DMS 273 treated with DMSO at 0.1 percent for 48 hours (cell line): ENCODE measurements at places on chromosomes 13 and 19.

- DNase-seq: no peak
These were observed 70.4 kb downstream of the CDK8 start for GRCh38 chr13:26324294-26324693.

- DNase-seq: no peak
These were observed 276.4 kb downstream of the KLF5 start for GRCh38 chr13:73335210-73335609.

DNA sequence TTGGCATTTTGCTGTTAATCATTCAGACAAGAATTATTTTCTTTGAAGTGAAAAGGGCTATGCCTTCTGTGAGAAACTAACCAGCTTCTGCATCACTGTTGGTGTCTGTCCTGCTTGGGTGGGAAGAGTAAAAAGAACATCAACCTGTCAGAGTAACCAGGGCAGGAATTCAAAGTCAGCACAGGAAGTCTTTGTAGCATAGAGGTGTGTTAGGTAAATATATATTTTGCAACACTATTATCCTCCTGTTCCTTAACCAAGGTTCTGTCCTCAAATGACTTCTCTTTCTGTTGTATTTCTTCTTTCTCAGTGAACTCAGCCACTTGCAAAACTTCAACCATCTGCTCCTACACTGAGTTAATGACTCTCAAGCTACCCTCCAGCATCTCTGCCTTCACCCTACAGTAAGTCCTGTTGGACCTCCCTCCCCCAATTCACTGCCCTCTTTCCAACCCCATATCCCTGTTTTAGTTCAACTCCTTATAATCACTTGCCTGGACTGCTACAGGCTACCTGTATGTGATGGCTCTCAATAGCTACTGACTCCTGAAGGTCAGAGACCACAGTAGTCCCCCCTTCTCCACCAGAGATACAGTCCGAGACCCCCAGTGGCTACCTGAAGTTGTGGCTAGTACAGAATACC is 49.9 kb downstream of the SMAD9 start:
- DNase-seq: peak; percentile 18

DNA sequence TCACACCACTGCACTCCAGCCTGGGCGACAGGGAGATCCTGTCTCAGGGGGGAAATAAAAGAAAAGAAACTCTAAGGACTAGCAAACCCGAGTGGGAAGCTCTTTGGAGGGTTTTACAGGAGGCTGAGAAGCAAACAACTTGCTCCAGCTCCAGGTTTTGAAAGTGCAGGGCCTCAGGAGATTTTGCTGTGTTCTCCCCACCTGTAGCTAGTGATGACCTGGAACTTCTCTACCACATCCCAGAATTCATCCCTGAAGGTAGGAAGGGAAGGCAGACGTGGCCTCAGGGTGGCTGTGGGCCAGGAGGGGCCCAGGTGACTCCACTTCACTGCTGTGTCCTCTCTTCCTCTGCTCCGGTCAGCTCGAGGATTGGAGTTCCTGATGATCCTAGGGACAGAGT is 16.3 kb upstream of the PSMD8 start:
- DNase-seq: no peak

DNA sequence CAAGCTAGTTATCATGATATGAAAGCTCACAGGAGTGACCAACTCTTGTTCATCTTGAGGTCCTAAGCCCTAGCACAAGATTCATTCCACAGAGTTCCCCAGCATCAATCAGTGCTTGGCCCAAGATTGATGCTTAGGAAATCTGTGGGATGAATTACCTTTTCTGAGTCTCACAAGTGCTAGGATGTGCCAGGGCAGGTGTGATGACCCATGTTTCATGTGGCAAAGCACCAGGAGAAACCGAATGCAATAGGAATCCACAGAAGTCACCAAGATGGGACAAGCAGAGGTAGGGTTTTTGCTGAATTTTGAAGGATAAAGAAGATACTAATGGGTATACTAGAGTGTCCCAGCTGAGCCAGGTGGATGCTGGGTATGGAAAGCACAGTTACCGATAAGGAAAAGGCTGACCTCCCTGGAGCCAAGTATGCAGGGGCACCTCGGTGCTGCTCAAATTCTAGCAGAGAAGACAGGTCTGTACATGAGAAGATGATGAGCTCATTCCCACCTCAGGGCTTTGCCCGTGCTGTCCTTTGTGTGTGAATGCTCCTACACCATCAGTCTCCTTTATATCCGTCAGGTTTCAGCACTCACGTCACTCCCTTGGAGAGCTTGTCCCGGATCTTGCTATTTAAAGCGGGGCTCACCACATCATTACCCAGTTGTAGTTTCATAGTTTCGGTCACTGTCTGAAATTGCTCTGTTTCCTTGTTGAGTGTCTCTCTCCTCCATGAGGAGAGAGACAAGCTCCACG is 168.9 kb upstream of the TSC22D1 start:
- no peak for DNase-seq

GRCh38 chr13:97295283-97296182 is 73.4 kb downstream of the MBNL2 start:
- DNase-seq: no peak

DNA sequence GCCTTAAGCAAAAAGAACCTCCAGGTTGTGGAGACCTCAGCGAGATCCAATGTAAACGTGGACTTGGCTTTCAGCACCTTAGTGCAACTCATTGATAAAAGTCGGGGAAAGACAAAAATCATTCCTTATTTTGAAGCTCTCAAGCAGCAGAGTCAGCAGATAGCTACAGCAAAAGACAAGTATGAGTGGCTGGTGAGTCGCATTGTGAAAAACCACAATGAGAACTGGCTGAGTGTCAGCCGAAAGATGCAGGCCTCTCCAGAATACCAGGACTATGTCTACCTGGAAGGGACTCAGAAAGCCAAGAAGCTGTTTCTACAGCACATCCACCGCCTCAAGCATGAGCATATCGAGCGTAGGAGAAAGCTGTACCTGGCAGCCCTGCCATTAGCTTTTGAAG is 58.5 kb downstream of the ARHGAP35 start:
- no peak for DNase-seq

DNA sequence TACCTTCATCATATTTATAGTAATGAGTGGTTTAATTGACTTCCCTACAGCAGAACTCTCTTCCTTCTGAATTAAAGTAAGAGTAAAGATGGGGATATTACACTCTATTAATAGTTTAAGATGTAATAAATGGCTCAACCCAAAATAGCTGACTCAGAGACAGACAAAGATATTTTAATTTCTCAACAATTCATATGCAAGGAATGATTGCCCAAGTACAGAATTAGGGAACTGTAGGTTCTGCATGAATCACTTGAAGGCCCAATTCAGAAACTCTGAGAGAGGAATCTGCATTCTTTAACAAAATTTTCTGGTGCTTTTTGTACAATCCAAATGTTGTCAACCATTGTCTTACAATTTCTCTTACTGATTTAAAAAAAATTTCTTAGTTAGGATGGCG is 42.9 kb upstream of the PCDH9 start:
- no peak for DNase-seq

DNA sequence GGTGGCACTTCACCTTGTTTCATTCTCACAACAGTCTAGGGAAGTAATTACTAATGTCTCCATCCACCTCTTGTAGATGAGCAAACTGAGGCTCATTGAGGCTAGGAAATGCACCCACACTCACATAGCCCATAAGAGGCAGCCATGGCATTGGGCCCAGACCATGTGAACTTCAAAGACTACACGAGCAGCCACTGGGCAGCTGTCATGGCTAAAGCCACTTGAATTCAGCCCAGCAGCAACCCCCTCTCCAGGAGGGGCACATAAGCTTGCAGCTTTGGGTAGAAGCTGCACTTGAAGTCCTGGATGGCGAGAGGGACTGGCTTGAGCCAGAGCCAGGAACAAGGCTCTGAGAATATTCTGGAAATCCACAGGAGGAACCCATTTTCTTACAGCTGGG is 13.4 kb downstream of the ALOX5AP start:
- DNase-seq: no peak

DNA sequence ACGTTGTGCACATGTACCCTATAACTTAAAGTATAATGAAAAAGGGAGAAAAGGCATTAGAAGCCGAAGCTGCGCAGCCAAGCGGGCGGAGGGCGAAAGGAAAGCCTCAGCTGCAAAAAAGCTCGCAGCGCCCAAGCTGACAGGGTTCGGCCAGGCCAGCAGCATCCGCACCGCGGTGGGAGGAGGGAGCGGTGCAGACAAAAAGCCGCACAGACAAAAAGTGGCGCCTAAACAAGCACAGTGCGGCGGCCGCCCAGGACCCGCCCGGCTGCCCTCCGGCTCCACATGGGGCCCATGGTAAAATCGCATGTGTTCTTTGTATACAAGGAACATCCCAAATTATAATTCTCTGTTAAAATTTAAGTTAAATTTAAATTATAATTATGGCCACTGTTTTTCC is 42.4 kb downstream of the PSG3 start:
- DNase-seq: no peak

DNA sequence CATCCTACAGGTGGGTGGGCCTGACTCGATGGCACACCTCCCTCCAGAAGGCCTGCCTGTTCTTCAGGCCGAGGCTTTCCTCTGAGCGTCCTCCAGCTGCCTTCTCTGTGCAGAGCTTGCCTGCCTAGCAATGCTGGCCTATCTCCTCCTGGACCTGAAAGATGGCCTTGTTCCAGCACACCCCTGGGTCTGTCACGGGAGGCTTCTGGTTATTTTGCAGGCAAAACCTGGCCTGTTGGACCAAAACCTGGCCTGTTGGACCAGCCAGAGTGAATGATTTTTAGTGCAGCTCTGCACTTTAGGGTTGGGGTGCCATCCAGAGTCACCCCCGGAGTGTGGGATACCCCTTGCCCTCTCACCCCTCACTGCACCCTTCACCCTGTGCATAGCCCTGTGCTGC is 128.4 kb downstream of the KATNAL1 start:
- no peak for DNase-seq

GRCh38 chr19:35363711-35364425 is 5.6 kb downstream of the FFAR3 start:
- DNase-seq: no peak

DNA sequence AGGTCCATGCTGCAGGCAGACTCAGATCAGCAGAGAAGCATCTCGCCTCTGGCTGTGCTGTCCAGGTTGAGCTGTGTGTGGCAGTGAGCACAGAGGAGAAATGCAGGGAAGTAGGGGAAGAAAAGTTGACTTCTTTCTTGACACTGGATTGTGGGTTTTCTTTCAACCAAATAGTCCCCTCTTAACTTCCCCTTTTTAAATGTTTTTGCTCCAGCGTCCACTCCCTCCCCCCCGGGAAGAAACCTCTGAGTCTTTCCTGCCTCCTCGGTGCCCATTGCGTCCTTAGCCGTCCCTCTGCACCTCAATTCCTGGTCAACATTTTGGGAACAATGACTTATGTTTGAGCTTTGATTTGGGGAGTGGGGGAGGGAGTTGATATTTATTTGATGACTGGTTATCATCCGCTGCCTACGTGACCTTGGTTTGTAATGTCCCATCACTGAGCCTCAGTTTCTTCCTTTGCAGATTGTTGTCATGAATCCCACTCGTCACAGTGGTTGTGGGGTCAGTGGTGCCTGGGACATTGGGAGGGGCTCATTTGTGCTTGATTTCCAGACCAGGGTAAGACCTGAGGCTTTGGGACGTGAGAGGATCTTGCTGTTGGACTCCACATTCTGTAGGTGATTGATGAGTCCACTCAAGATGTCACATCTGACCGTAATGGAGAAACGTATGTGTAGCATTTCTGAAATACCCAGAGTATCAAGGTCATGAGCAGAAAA is at the start of gene LILRB2:
TSS of gene LILRB2 (minus strand) at position 104 of the 722 bp plus-strand sequence. CDS start 614 bp downstream, outside the sequence.
- no peak for DNase-seq

DNA sequence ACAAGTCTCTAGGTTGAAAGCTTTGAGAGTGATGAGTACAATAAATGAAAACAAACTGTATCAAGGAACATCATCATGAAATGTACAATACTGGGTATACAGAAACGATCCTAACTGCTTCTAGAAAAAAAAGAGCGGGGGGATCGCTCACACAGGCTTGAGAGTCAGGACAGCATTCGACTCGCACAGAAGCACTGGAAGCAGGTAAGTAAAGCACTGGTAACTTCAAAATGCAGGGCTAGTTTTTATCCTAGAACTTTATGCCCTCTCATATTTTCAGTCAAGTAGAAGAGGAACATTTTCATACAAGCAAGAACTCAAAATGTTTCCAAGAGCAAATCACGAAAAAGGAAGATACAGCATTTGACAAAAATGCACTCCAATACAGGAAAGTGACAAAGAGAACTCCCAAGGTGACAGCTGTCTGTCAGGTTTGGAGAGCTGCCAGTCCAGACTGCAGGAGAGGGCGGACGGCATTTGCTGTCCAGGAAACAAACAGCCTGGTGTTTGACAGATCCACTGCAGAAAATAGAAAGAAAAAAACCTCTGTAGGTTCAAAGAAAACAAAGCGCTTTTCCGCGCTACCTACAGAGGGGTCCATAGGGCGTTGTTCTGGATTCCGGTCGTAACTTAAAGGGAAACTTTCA is 58.2 kb upstream of the XPO4 start:
- peak; percentile 7 for DNase-seq

GRCh38 chr19:50877338-50877737 is 4.1 kb downstream of the KLK2 start:
- no peak for DNase-seq

DNA sequence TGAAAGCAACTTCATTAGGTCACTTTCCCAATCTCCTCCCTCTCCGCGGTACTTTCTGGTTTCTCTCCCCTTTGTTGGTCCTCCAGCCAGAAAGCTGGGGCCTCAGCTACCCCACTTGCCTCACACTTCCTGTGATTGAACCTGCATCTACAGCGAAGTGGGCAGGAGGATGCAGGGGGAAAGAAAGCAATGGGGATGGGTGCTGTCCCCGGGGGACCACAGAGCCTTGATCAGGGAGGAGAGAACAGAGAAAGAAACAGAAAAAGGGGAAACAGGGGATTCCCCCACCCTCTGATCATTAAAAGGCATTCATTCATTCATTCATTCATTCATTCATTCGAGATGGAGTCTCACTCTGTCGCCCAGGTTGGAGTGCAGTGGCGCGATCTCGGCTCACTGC is 74.2 kb downstream of the TRPM4 start:
- no peak for DNase-seq

GRCh38 chr13:77697217-77698103 is at the start of gene SLAIN1:
Gene SLAIN1 (plus strand): TSS chr13:77697687. CDS start chr13:77697914, 227 bp downstream.
- peak; percentile 65 for DNase-seq

- DNase-seq: no peak
These were observed 266.4 kb downstream of the ENOX1 start for GRCh38 chr13:43520351-43520750.

DNA sequence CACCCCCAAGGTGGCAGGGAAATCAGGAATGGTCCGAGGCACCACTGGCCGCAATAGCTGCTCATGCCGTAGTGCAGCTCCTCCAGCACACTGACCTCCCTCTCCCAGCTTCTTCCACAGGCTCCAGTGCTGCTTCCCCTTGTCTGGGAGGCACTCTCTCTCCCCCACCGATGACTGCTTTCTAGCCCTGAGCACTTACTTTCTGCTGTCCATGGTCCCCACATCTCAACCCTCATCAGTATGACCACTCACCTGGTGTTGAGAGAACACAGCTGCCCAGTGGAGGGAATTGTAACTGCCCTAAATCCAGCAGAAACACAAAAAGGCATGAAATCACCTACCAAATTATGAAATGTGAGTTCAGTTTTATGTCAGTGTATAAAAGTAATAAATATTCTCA is 28.9 kb upstream of the TPP2 start:
- DNase-seq: no peak

DNA sequence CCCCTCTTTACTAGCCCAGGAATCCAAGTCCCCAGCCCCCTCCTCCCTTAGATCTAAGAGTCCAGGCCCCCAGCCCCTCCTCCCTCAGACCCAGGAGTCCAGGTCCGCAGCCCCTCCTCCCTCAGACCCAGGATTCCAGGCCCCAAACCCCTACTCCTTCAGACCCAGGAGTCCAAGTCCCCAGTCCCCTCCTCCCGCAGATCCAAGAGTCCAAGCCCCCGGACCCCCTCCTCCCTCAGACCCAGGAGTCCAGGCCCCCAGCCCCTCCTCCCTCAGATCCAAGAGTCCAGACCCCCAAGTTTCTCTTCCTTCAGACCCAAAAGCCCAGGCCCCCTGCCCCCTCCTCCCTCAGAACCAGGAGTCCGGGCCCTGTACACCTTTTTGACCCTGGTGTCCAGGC is 11.5 kb downstream of the SPACA6 start:
- DNase-seq: no peak
